AG09309 (cell line): ENCODE measurements at places on chromosomes 2 and 18.

DNA sequence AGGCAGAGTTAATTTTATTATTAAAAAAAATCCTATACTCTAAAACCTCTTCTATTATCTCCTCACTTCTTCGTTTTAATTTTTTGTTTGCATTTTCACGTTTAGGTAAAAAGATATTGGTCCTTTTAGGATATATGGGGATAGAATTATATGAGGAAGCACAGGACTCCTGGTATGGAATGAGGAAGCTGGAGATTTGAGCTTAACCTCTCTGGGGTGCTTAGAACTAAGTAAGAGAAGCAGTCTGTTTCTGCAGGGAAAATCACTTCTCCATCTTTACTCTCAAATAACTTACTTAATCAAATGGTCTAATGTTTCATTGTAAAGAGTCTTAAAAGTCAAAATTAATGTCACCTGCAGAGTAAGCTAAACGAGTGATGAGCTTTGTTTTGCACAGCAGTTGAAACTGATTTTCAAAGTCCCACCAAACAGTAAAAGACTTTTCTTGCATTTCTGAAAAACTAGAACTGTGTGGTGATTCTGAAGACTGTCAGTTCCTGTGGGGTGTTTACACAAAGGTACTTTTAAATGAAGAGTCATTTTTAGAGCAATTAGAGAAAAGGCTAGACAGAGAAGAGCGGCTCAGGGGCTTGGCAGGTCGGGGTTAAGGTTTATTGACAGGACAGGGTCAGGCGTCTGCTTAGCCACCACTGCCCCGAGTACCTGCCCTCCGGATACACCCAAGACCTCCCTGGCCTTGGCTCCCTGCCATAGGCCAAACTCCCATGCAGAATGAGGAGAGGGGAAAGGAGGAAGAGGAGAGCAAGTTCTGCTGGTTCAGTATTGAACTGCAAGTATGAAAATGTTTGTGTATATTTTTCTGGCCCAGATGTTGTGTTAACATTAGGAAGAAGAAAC is 21.6 kb downstream of the METAP1D start:
- DNase-seq = no peak

DNA sequence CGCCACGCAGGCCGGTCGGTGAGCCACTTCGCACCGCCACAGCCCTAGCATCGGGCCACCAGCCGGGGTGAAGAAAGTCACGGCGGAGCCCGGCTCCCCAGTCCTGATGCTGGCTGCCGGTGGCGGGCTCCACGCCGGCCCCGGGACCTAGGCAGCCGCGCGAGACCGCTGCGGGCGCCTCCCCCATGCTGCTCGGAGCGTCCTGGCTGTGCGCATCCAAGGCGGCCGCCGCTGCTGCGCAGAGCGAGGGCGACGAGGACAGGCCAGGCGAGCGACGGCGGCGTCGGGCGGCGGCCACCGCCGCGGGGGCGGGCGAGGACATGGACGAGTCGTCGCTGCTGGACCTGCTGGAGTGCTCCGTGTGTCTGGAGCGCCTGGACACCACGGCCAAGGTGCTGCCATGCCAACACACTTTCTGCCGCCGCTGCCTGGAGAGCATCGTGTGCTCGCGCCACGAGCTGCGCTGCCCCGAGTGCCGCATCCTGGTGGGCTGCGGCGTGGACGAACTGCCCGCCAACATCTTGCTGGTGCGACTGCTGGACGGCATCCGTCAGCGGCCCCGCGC is 433 bp downstream of the SH3RF3 start:
- DNase-seq = no peak

- DNase-seq = no peak
Measured at GRCh38 chr2:70664525-70664924, 103.5 kb downstream of the ADD2 start.

DNA sequence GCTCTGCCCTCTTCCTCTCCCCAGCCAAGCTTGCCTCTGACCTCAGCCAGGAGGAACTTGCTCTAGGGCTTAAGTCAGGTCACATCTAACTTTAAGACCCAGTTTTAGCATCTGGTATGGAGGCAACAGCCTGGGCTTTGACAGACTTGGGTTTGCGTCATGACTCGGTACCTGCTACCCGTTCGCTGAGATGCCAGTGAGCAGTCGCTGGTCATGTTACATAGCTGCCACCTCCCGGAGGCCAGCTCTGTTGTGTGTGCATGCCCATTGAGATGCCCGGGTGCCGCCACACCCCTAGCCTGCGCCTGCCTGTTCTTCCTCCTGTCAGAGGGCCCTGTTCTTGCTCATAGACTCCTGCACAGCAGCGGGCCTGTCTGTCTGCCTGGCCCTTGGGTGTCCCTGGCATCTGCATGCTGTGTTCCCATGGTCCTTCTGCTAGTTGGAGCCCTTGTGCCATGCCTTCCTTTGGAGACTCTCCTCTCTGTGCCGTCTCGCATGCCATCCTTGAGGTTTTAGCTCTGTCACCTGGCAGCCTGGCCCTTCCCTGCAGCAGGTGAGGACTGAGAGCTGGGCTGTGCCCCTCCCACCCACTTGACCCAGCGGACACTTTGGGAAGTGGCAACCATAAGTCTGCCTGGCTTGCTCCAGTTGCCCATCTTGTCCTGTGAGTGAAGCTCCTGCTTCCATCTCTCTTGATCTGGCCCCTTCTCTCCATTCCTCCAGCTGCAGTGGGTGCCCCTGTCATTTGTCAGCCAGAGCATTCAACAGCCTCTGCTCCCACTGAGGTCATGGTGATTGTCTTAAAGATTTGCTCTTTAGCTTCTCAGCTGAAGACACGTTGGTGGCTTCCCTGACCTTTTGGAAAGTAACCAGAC is 24.9 kb downstream of the ASAP2 start:
- DNase-seq = no peak

DNA sequence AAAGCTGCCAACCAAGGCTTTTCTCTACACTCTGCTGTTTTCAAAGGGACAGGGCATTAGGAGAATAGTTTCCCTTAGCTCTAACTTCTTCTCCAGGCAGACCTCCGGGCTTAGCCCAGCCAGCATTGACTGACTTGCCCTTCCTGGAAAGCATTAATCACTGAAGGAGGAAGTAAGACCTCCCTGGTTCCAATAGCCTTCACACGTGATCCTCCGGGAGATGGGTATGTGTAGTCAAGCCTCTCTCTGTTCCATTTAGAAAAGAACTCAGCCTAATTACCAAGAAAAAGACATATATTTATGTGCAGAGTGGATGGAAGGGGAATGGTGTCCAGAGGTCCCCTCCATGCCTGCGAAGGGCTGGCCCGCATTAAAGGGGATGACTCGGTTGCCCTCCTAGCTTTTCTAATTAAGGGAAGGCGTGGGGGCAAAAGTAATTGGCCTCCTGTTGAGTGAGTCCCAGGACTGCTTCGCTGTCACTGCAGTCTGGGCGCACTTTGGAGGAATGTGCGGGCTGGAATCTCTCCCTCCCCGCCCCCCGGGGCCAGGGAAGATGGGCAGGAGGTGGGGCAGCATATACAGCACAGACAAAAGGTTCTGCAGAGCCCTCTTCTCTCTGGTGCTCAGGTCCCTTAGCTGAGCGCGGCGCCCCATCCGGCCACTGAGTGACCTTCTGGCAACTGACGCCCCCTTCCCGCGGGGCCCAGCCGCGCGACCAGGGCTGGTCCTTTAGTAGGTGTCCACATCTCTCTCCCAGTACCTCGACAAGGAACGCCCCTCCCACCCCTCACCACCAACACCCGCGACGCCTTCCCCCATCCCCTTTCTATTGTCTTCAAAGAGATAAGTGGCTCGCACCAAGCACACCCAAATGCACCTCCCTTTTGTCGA is 686.0 kb downstream of the NRXN1 start:
- DNase-seq = no peak

DNA sequence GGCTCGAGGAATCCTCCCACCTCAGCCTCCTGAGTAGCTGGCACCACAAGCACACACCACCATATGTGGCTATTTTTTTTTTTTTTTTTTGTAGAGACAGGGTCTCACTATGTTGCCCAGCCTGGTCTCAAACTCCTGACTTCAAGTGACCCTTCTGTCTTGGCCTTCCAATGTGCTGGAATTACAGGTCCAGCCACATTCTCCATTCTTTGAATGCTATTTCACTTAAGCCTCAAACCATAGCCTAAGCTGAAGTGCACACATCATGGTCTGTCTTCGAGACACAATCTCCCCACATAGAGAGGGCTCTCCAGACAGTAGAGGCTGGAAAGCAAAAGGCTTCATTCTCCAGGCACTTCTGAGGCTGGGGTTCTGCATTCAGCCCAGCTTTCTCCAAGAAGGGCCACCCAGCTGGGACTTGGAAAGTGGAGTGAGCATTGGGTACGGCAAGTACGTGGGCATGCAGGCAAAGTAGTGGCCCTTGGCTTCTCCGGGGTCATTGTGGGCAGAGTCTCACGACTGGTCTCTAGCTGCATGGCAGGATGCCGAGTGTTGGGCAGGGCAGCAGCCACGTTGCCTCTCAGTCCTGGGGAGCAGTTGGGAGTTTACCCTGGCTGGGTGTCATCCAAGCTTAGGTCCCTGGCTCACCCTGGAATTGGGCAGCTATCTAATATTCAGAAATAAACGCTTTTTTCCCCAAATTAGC is 78.2 kb upstream of the SMAD7 start:
- DNase-seq = no peak

DNA sequence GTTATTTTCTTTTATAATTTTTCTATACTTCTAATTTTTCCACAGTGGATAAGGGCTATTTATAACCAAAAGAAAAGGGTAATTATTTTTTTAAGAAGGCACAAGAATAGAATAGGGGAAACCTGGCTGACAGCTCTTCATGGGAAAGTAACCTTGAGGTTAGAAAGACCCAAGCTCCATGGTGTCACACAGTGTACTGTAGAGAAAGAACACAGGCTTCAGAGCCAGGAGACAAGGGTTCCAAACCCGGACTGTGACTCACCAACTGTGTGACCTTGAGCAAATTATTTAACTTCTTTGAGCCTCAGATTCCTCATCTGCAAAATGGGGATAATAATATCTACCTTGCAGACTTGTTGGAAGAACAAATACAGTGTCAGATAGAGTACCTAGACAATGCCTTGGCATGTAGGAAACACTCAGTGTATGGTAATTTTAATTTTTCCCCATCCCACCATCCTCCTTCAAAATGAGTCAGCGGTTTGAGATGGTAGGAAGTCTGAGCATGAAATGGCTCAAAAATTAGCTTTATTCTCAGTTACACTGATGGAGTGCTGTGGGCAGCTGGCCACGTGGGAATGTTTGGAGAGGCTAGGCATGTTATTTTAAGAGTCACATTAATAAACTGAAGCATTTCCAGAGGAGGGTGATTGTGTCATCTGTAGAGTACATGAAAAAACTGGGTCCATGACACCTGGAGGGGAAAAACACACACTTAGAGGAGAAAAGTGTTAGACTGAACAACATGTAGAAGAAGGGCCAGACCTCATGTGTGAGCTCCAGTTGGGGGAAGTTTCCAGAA is 36.7 kb downstream of the TMEM37 start:
- DNase-seq = no peak

DNA sequence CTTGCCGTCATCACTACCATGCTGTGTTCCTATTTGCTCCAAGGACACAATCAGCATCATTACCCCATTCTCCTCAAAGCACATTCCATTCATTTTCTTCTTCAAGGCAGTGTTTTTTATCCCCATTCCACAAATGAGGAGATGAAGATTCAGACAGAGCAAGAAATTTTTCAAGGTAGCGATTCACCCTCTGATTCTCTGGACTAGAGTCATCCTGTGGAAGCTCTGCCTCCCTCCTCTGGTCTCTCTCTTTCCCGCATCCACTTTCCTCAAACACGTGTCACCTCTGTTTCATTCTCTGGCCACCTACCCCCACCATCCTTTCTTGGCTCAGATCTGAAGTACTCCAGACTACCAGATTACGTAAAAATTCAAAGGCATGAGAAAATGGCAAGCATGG is 297.9 kb downstream of the SOX11 start:
- no peak for DNase-seq

DNA sequence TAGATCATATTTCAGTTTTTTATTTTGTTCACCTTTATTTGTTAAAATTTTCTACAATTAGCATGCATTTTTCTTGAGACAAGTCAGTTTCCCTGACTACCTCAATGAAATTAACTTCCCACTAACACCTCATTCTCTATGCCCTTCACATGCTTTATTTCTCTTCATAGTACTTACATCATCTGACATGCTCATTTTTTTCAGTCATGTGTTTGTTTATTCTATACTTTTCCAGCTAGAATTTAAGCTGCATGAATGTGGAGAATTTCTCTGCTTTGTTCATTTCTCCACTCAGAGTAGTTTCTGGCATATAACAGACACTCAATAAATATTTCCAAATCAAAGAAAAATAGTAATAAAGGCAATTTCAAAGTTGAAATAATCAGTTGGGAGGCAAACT is 78.9 kb upstream of the SCN7A start:
- no peak for DNase-seq

GRCh38 chr2:165544897-165545296 is 75.4 kb downstream of the CSRNP3 start:
- DNase-seq = no peak

GRCh38 chr2:82993609-82994008 is 1465.5 kb downstream of the SUCLG1 start:
- DNase-seq = no peak

GRCh38 chr2:38590053-38590452 is 12.7 kb downstream of the HNRNPLL start:
- no peak for DNase-seq

- DNase-seq = no peak
Measured at GRCh38 chr2:146721486-146721885, 1123.3 kb upstream of the ACVR2A start.

- DNase-seq = no peak
Measured at GRCh38 chr18:23547846-23548245, 38.5 kb downstream of the NPC1 start.

- DNase-seq = no peak
Measured at GRCh38 chr2:239252393-239252792, 148.4 kb downstream of the HDAC4 start.

DNA sequence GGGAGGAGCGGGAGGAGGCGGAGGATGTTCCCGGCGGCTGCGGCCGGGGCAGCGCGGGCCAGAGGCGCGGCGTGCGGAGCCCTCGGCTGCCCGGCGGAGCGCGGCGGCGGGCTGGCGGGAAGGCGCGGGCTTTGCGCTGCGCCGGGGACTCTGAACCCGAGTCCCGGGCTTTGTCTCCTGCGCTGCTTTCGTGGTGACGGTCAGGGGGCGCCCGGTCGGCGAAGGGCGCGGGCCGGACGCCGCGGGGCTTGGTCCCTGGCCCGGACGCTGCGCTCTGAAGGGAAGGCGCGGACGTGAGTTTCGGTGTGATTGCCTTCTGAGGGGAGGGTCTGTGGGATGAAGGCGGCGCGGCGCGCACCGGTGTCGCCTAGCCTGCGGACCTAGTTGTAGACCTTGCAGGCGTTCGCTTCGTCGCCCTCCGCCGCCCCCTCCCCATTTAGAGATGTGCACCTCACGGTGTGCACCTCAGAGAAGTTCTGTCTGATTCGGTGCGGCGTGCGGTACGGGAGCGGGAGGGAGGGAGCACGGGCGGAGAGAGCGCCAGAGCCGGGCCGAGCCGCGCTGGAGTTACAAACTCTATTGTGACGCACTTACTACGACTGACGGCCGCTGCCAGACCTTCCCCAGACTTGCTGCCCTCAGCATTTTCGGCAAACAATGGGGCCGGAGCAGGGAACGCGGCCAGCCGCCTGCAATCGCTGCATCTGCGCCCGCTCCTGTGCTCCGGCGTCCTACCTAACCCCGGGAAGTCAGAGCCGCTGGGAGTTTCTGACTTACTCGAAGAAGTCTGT is 2.1 kb downstream of the BCL2L11 start:
- DNase-seq = peak; percentile 28
